Muscle of arm (tissue), 14 donors: ENCODE measurements at places on chromosomes 1 and 21. TPM values are rescaled to one million over a fixed set of nuclear protein-coding genes. Genes with fewer than 3 reads are reported as not detected.

UBL4B gene
- polyA plus RNA-seq, result not detected

- no peak for DNase-seq
Measured at GRCh38 chr1:220917101-220917500, 37.9 kb downstream of the HLX start.

GUCA2B gene
- not detected for polyA plus RNA-seq

DNA sequence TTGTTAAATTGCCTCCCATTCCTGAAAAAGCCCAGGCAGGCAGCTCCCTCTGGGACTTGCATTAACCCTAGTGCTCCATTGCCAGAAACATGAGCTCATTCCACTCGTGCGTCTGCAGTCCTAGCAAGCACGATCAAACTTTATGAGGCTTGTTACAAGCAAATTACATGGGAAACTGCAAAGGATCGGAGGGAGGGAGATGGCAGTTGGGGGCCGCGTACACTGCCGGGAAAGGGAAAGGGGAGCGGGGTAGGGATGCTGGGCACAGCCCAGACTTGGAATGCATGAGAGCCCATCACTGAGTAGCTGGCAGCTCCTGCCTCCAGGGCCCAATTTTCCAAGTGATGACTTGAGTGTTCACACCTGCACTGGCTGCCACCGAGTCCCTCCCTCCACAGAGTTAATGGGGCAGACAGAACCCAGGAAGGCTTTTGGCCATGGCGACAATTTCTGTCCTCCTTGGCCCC is 169.9 kb downstream of the BRINP2 start:
- DNase-seq, result peak; percentile 15

- DNase-seq, result no peak
Measured at GRCh38 chr1:33364565-33364918, 43.6 kb upstream of the A3GALT2 start.

KIAA1614 gene
- 11.2 TPM for polyA plus RNA-seq

GPR89B gene
- 22.2 TPM for polyA plus RNA-seq

- peak; percentile 25 for DNase-seq
Measured at GRCh38 chr1:161725908-161726472, 4.6 kb downstream of the FCRLB start.

CADM3 gene
- 0.33 TPM for polyA plus RNA-seq

CHIA gene
- polyA plus RNA-seq, result not detected

DNA sequence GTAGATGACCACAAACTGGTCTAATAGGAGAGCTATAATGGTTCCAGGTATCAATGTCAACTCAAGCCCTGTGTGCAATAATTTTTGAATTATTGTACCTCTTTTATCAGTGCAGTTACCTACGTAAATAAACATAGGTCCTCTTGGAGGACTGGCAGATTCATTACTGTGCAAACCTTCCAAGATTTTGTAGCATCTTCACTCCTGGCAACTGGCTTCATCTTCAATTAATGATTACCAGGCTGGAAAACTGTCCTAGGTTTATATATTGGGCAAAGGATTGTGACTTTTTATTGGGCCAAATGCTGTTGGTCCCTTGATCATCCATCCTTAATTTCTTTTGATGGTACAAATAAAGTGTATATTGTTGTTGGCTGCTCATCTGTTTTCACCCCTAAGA is 35.6 kb downstream of the C4BPA start:
- DNase-seq, result no peak
